ENCODE measurements at places on chromosomes 4 and X. TPM values are rescaled to one million over a fixed set of nuclear protein-coding genes. Genes with fewer than 3 reads are reported as not detected.

Gene UCP1
- not detected for polyA plus RNA-seq

Gene TEX13D
- not detected for polyA plus RNA-seq

Gene CFI
- not detected for polyA plus RNA-seq

Gene TCEAL2
- not detected for polyA plus RNA-seq

Gene GEMIN8
- 26.1 TPM for polyA plus RNA-seq

Gene KLHL34
- polyA plus RNA-seq, result not detected

Gene AMTN
- polyA plus RNA-seq, result not detected

Gene STPG2
- polyA plus RNA-seq, result not detected

Gene LEF1
- polyA plus RNA-seq, result 0.78 TPM

Gene F8
- polyA plus RNA-seq, result 2.1 TPM

Gene ATP10D
- polyA plus RNA-seq, result 4.5 TPM

All from neural cell (in vitro differentiated cells).